ENCODE measurements at places on chromosomes 1 and 21.
A peak's percentile ranks its signal among the peaks of the same experiment; 100 is the strongest.

GRCh38 chr1:26727476-26727875 lies 31.7 kb downstream of the ARID1A start:
- no peak for DNase-seq

- DNase-seq = no peak
Measured at GRCh38 chr1:21893046-21893805, 43.9 kb downstream of the HSPG2 start.

DNA sequence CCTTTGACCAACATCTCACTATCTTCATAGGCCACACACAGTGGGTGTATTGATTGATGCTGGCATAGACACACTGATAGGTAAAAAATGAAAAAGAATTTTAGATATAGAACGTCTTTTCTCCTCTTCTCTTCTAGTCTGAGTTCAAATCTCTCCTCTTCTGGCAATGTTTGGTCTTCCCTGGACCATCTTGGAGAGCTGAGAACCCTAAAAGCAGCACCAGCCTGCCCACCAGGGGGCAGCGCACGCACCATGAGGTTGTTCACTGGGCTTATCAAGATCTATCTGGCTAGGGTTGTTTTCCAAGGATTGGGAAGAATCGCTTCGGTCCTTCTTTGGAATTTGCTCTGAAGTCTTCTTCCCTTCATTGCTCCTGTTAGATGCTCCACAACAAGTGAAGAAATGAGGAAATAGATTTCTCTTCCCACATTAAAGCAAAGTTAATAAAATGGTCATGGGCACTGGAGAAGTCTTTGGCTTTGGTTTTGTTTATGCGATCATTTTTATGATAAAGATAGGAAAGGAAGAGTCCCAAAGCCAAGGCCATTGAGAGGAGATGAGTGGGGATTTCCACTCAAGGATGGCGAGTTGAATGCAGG lies 104.0 kb upstream of the OLIG2 start:
- DNase-seq = peak; percentile 54

DNA sequence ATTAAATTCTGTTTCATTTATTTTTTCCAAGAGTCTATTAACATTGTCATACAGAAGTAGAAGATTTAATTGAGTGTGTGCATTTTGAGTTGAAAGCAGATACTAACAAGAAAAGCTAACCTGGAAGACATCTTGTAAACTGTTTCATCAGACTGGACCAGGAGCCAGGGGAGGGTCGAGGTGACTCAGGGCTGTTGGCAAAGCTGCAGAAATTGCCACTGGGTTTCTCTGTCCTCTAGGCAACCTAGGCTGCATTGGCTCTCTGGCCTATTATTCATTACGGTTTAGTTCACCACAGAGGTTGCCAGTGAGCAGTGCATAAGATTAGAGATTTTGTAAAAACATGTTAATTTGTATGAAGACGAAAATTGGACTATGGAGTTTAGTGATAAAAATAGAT lies 27.5 kb downstream of the ERG start:
- no peak for DNase-seq

DNA sequence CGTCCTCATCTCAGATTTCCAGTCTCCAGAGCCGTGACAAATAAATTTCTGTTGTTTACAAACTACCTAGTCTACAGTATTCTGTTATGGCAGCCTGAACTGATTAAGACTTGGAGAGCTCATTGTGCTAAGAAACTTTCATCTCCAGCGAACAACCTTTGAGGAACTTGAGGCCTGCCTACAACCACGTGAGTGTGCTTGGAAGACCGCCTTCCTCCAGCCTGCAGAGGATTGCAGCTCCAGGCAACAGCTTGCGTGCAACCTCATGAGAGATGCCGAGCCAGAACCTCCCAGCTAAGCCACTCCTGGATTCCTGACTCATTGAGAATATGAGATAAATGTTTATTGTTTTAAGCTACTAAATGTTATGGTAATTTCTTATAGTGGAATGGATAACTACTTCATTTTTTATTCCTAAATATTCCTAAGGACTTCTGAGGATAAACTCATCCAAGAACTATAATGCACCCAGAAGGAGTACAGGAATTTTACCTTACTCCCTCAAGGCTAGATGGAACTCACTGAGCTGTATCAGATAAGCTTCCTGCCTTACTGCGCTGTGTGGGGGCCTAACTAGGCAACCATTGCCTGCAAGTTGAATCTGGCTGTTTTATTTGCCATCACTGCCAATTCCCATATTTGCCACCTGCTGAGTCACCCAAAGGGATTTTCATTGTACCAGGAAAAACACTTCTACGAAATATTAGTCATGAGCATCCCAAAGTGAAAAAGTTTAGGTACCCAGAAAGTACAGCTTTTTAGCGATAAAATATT lies 17.6 kb downstream of the FAM177B start:
- no peak for DNase-seq

GRCh38 chr1:195804547-195804946 lies 803.7 kb downstream of the KCNT2 start:
- no peak for DNase-seq

- DNase-seq = no peak
Measured at GRCh38 chr1:15258833-15259621, 12.0 kb downstream of the FHAD1 start.

- DNase-seq = no peak
Measured at GRCh38 chr1:198118134-198118533, 38.7 kb upstream of the NEK7 start.

DNA sequence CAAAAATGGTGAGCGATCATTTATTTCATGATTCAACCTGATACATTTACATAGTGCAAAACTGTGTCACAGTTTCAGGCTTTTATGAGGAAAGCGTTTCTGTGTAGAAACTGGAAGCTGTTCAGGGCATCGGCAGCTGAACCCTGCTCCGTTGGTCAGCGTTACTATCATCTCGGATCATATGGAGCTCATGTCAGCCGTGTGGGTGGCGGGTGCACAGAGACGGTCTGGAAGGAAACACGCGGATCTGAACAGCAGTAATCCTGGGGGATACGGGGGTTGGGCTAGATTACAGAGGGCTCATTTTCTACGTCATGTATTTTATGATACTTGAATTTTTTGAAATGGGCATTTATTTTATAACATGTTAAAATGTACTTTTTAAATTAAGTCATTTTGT lies 15.1 kb downstream of the C1orf174 start:
- no peak for DNase-seq

GRCh38 chr1:82486969-82487368 lies 686.2 kb downstream of the ADGRL2 start:
- no peak for DNase-seq

DNA sequence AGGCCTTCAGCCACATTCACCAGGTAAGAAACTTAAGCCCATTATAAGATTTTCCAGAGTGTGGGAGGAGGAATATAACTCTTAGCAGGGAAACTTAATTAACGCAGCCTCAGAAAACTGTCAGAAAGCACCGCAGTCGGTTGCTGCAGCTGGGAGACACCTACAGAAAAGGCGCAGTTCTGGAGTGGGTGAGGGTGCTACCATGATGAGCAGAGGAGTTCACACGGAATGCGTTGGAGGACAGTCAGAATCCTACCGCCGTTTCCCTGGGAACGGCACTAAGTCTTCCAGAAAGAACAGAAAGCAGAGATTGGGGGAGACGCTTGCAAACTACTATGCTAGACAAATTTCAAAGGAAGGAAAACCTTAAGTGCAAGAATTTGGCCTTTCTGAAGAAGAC lies 6.4 kb downstream of the ACTN2 start:
- DNase-seq = no peak

DNA sequence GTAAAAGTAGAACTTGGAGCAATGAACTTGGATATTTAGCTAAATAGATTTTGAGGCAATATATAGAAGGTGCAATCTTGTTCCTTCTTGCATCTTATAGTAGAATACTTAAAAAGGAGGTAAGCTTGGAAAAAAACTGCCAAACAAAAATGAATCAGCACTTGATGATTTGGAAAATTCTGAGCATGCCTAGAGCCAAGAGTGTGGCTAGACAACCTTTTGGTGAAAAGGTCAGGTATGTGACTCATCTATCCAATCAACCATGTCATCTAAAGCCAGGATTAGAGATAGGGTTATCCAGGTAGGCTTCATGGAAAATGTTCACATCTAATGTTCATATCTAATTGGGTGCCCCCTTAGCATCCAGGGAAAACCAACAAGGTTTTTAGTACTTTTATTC lies 515.0 kb downstream of the COL11A1 start:
- DNase-seq = no peak

GRCh38 chr1:85179522-85179921 lies 21.3 kb downstream of the SYDE2 start:
- no peak for DNase-seq

- no peak for DNase-seq
Measured at GRCh38 chr1:69994241-69994640, 211.1 kb downstream of the LRRC40 start.

DNA sequence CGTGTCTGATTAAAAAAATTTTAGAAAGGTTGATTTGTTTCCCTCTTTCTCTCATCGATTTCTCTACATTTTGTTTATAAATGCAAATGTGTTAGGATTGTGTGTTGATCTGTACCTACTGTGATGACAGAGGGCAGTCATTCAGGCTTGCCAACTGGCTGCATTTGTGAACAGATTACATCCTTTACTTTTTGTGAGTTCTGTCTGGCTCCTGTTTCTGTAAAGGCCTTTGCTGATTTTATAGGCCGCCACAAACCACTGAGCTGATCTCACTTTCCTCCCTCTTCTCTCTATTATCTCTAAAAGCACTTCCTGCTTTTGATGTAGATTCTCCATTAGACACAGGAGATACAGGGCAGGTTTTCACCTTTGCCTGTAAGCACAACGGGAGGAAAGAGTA lies 106.8 kb downstream of the ESRRG start:
- DNase-seq = no peak

DNA sequence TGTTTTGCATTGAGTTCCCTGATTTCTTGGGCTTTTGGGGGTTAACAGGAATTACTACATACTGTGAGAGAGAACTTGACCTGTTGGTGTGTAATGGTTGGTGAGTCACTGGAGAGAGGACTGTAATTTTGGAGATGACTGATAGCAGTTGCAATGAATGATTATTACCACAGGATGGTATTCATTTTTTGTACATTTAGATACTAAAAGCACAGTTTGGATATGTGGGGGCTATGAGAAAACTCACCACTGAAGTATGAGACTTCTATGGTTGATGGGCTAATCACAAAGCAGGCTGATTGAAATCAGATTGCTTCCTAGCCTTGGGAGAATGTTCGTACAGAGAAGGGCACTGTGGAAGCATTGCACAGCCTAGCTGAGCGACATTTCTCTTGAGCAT lies 1571.3 kb upstream of the PRMT6 start:
- no peak for DNase-seq

GRCh38 chr1:6167391-6168303 lies 12.5 kb downstream of the CHD5 start:
- no peak for DNase-seq

DNA sequence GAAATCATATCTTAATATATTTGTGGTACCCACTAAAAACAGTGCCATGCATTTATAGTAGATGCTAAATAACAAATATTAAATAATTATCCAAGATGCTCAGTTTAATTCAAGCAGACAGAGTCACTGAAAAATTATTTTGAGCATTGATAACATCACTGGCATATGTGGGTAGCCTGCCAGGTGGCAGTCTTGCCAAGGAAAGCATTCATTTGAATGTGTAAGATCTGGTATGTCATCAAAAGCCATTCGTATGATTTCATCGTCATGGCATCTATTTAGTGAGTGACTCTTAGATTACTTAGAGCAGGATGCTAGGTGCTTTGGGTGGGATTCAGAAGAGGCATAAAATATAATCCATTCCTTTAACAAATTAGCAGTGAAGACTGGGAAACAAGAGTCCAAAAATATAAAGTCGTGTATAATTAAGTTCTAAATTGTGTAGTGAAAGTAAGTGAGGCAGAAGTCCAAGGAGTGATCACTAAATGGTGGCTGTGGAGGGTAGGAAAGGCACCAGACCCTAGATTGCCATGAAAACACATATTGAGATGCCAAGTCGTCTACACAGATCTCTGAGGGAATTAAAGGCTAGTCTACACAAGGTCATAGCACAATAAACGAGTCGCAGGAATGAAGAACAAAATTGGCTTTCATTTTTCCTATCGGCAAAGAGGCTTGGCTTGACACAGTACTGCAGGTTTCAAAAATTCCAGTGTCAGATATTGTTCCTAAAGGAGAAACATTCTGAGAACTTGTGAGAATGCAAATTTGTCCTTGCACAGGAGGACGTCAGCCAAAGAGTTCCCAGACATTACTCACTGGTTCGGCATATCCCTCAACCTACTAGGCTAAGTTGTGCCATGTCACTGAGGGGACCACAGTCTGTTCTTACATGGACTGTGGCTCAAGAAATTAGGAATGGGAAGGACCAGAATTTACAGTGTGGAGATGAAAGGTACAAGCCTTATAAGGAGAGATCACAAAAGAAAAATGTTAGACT lies 130.8 kb downstream of the LYPLAL1 start:
- DNase-seq = no peak

DNA sequence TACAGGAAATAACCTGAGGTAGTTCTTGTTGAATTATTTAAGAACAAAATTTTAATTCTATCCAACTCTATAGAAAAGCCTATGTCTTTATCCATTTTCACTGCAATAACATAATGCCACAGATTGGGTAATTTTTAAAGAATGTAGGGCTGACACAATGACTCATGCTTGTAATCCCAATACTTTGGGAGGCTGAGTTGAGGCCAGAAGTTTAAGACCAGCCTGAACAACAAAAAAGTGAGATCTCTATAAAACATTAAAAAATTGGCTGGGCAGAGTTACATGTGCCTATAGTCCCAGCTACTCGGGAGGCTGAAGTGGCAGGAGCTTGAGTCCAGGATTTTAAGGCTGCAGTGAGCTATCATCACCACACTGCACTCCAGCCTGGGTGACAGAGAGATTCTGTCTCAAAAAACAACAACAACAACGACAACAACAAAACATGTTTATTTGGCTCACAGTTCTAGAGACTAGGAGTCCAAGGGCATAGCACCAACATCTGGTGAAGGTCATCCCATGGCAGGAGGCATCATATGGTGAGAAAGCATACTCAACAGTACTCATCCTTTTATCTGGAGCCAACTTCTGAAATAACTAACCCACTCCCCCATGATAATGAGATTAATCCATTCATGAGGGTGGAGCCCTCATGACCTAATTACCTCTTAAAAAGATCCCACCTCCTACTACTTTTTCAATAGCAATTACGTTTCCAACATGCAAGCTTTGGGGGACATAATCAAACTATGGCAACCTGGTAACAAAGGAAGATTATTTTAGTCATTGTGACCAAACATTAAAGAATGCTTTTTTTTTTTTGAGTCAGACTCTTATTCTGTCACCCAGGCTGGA lies 59.6 kb downstream of the ABL2 start:
- DNase-seq = no peak

All from activated naive CD8-positive, alpha-beta T cell treated with anti-CD3 and anti-CD28 coated beads, Interleukin-2, amount 50 U/mL, for 24 hours (primary cell).